HEK293T (cell line): ENCODE measurements at places on chromosomes 6 and 20.
A peak's percentile ranks its signal among the peaks of the same experiment; 100 is the strongest.

GRCh38 chr20:33434434-33434833 lies 9.1 kb downstream of the SNTA1 start:
- no peak for DNase-seq

DNA sequence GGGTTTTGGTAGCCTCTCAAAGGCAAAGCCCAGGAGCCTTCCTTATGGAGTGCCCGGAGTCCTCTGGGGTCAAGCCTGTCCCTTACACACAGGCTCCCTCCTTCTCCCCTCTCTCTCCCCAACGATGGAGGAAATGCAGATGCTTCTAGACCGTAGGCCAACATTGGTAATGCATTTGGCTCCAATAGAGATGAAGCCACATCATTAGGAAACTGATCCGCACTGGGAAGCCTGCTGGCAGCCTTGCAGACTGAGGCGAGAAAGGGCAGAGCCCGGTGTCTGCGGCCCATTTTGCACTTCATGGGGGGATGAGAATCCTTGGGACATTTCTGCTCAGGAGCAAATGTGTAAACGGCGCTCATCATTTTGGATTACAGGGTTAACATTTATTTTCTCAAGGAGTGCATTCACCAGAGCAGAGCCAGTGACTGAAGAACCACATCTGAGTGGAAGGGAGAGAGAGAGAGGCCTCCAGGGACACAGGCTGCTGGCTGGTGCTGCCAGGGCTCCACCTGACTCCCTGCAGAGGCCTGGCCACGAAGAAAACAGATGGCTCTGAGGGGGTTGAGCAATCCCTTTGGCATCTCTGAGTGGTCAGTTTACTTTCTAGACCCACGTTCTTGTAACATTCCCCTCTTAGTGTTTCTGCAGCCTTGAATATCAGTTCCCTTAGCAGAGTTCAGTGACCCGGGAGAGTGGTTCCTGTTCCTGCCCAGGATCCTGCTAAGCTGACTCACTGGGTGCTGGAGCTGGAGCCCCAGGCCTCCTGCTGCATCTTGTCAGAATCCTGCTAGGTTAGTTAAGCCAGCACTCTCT lies 4.4 kb upstream of the CST3 start:
- DNase-seq, result no peak

DNA sequence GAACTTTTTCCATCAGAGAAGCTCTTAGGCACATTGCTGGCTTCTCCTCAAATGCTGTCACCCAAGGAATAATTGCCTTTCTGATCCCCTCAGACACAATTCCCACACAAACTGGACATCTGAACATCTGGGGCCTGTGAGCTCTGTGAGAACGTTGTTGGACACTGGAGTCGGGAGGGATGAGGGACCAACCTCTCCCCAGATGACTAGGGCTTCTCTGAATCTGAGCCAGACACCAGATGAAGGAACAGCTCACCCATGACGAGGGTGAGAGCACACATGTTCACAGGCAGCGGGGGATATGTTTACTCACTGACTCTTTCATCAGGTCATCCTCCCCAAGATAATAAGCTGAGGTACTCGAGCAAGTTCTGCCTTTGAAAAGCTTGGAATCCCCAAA lies 283.9 kb upstream of the SUPT3H start:
- DNase-seq, result no peak

DNA sequence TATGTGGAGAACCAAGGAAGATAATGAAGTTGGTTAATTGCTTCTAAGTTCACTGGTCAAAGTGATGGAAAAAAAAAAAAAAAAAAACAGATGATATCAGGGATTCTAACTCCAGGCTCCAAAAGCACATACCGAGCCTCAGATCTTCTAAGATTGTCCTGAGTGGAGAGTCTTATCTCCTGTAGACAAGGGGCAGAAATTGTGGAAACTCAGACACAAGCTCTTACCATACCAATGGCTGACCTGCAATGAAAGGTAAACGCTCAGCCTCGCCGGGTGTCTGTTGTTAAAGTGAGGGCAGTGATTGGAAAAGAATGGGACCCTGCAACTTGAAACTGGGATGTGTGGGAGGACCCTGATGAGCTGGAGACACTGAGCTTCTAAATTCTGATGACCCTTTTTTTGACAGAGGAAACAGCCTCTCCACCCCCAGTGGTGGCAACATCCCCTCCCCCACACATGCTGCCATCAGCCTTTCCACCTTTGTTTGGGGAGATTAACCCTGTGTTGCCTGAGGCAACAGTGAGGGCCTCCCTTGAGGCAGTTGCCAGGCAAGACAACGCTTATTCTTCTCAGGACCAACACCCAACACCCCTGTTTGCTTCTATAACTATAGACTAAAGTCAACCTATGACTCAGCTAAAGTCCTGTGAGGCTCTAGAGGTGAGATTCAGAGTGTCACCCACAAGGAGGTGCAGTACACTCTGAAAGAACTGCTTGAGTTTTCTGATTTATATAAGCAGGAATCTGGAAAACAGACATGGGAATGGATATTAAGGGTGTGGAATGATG lies 154.0 kb downstream of the THBS2 start:
- DNase-seq, result no peak

GRCh38 chr6:35089935-35090505 lies 51.1 kb downstream of the TCP11 start:
- DNase-seq, result no peak

- DNase-seq, result peak; percentile 50
Observed at GRCh38 chr6:27157459-27158315, 89.8 kb upstream of the PRSS16 start.

DNA sequence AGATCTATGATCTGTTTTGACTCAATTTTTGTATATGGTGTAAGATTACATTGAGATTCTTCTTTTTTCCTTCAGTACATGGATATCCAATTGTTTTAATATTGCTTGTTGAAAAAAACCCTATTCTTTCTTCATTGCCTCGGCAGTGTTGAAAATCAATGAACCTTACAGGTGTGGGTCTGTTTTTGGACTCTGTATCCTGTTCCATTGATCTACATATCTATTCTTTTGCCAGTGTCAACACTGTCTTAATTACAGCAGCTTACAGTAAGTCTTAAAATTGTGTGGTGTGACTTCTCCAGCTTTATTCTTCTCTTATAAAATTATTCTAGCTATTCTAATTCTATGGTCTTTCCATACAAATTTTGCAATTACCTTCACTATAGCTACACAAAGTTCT lies 81.8 kb upstream of the KCNK16 start:
- DNase-seq, result no peak

DNA sequence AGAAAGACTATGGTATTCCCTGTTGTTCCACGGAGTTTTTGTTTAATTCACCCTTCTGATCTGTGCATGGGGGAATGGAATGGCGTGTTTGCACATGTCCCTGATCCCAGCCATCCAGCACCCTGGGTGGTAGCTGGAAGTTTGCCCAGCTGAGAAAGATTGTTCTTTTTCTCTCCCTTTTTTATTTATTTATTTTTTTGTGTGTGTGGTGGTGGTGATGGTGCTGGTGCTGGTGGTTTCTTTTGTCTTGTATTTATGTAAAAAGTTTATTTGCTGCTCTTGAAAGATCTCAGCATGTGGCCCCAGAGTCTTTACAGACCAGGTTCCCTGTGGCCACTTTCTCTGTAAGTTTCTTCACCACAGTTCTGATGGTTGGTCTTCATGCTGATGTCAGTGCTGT lies 372.6 kb downstream of the UTRN start:
- DNase-seq, result peak; percentile 31
